ENCODE measurements at places on chromosomes 4 and X.

DNA sequence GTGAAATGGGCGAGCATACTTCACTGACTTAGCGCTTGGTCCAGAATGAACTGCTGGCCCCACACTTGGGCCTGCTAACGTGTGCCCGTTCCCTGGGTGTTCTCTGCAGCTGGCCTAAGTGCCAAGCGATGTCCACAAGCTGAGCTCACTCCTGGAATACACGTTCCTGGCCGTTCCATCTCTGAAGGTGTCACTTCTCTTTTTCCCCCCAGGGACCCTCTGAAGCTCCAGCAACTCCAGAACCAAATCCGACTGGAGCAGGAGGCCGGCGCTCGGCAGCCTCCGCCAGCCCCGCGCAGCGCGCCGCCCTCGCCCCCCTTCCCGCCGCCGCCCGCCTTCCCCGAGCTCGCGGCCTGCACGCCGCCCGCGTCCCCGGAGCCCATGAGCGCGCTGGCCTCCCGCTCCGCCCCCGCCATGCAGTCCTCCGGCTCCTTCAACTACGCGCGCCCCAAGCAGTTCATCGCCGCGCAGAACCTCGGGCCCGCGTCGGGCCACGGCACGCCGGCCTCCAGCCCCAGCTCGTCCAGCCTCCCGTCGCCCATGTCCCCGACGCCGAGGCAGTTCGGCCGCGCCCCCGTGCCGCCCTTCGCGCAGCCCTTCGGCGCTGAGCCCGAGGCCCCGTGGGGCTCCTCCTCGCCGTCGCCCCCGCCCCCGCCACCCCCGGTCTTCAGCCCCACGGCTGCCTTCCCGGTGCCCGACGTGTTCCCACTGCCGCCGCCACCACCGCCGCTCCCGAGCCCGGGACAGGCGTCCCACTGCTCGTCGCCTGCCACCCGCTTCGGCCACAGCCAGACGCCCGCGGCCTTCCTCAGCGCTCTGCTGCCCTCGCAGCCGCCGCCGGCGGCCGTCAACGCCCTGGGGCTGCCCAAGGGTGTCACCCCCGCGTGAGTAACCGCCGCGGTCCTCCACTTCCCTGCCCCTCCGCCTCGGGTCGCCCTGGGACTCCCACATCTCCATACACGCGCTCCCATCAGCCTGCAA, 132.3 kb downstream of the CBR4 start:
- DNase-seq = no peak

DNA sequence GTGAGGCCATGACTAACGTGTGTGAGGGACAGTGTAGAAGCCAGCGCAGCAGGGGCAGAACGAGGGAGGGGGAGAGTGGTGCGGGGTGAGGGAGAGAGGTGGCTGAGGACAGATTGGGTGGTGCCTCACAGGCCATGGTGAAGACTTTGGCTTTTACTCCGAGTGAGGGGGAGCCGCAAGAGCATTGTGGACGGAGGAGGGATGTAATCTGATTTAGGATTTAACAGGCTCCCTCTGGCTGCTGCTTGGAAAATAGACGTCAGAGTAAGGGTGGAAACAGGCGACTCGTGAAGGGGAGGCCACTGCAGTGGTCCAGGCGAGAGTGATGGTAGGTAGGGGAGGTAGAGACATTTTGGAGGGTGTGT, 13.0 kb downstream of the PPP1R3F start:
- no peak for DNase-seq

DNA sequence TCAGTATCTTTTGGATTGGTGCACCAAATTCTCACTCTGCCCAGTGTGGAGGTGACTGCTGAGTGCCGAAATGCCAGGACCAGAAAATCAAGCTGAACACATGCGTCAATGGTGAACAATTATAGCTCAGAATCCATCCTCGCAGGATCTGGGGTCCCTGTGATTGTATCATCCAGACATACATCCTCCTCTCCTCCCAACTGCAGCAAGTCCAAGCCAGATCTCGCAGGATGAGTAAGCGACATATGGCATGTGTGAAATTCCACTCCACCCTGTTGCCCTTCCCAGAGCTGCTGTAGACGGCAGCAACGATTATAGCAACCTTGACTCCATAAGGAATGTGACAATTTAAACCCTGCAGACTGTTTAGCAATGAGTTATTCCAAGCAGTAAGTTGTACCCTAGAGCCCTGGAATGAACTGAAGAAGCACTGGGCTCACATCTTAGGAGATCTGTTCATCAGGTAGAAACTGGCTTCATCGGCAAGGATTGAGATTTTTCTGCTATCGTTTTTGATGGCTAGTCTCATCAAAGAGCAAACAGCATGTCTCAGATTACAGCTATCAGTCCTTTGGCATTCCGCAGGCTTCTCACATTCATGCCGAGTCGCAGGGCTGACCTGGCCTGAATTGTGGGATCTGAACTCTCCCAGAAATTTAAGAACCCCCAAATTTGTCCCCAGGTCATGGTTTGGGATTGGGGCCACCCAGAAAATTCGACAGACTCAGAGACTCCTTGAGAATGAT, 35.5 kb upstream of the SORBS2 start:
- DNase-seq = no peak

DNA sequence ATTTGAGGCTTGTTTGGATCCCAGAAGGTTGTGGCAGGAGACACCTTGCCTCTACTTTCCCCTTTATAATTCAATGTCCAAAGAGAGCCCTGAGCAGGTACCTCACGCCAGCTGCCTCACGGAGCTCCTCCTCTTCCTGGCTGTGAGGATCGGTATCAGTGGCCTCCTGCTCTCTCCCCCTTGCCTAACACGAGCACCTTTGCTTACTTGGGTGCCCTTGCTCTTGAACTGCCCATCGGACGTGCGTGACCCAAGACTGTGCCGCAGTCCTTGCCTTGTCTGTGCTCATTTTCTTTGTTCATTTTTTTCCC, 27.8 kb upstream of the MSANTD1 start:
- no peak for DNase-seq

- DNase-seq = no peak
These were observed 454 bp downstream of the LETM1 start for GRCh38 chr4:1855333-1856070.

- DNase-seq = no peak
These were observed 1.1 kb downstream of the SGCB start for GRCh38 chr4:52036886-52037530.

DNA sequence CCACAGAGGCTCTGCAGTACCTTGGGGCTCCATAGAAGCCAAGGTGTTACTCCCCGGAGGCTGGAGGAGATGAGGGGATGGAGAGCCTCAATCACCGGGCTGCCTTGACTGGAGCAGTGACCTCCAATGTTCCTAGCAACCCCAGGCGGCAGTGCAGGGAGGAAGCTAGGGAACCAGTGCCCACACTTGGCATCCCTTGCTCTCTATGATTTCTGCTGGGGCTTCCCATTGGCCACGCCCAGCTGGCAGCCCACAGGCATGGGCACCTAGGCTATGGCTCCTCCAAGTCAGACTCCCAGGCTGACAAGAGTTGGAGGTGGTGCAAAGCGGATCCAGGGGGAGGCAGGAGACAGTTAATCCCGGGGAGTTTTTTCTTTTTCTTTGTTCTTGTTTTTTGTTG, 229.7 kb downstream of the EVC2 start:
- DNase-seq = no peak

- no peak for DNase-seq
These were observed 667.3 kb upstream of the PRKX start for GRCh38 chrX:4380710-4381109.

DNA sequence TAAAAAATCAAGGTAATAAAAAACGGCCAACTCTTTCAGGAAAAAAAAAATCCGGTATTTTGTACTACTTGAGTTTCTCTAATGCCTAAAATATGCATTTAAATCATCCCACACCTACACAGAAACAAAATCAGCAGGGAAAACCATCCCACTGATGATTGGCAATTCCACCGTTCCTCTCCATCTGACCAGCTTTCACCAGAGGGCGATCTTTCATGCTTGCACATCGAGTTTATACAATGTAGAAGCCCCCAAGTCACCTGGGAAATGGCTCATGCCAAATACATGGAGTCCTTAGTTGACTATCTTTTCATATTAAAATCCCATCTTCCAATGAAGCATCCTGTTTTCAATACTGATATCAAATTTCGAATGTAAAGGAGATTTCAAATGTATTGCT, 69.2 kb downstream of the PTCHD1 start:
- DNase-seq = no peak

- no peak for DNase-seq
These were observed 2.5 kb upstream of the LNX1 start for GRCh38 chr4:53593765-53594164.

GRCh38 chr4:141486375-141486997, 149.9 kb upstream of the IL15 start:
- DNase-seq = no peak

DNA sequence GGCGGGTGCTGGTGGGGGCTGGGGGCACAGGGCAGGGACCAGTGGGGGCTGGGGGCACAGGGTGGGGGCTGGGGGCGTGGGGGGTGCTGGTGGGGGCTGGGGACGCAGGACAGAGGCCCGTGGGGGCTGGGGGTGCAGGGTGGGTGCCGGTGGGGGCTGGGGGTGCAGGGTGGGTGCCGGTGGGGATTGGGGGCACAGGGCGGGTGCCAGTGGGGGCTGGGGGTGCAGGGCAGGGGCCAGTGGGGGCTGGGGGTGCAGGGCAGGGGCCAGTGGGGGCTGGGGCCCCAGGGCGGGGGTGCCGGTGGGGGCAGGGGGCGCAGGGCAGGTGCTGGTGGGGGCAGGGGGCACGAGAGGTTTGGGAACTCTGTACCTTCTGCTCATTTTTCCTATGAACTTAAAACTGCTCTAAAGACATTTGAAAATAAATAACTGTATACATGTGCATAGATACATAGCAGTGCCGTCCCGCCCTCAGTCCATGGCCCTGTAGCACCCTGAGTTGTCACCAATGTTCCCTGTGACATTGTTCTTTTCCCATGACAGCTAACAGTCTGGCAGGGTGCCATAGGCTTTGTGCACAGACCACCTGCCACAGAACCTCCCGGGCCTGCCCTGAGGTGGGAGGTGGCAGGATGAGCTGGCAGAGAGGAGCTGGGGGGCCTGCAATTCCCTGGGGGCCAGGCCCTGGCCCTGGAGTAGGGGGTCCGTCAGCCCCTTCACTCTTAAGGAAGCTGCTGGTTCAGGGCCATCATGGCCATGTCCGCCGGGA, 35.6 kb upstream of the ADRA2C start:
- DNase-seq = no peak

DNA sequence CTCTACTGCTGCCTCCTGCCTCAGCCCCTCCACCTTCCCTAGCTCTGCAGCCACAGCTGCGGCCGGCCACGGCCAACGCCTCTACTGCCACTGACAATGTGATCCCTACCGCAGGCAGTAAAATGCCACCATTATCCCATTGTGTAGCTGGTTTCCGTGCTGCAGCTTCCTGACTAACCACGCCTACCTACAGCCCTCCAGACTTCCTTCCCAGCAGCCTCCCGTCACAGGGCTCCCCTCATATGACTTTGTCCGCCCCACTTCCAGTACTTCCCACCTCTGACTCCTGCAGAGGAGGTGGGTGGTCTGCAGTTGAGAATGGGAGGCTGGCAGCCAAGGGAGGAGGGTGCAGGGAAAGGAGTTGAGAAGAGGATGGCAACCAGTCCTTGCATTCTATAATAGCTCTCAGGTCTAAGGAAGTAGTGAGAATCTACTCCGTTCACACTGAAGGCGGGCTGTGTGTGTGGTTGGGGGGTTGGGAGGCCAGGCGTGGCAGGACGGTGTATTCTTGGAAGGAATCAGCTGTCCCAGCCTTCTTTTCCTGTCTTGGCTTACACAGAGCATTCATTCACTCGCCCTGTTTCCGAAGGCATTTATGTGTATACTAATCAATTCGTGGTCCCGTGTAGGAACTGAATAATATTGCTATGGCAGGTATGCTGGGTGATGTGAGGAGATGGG, 33.1 kb upstream of the USP51 start:
- no peak for DNase-seq

- no peak for DNase-seq
These were observed 369.3 kb downstream of the FBXW7 start for GRCh38 chr4:152166567-152166966.

DNA sequence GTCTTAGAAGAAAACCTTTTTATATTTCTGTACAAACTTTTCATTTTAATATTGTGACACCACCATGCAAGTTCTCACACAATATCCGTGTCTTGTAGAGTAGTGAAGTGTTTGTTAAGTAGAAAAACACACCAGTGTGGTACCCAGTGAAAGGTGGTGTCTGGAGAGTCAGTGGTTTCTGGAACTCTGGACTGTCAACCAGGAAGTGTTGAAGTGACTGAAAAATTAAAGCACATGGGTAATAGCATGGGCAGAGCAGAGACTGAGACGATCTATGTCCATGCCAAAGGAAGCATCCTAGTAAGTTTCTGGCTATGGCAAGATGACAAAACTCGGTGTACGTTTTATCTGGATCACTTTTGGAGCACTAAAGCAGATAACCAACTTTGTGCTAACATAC, 22.2 kb downstream of the RAB9A start:
- no peak for DNase-seq

DNA sequence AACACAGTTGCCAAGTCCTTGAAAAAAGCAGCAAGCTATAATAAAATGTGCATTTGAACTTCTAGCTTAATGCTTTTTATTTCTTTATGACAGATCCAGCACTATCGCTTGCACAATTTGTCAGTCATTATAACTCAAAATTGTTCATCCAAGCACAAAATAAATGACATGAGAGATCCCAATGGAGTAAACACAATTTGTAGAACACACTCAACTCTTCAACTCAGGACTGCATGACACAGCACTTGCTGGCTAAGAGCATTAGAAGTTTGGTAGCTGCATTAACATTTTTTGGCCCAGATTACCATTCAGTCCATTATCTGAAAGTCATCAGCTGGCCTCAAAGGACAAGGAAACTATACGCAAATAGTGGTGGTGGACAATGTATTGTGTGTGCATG, 530.1 kb downstream of the INPP4B start:
- DNase-seq = no peak

GRCh38 chrX:54178100-54178940, 4.7 kb downstream of the FAM120C start:
- DNase-seq = no peak

DNA sequence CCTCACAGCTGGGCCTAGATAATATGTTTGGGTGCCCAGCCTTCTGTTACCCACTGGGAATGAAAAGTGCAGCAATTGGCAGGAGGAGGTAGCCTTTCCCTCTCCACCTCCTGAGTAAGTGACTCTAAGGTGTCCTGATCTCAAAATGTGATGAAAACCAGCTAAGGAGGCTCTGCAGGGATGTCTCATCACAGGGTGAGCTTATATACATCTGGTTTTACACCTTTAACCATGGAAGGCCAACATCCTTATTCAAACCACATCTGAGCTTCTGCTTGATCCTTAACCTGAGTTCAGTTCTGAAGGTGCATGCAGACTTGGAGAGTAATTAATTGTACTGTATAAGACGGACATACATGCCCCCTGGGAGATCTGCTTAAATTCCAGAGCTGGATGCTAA, 53.7 kb downstream of the HOPX start:
- DNase-seq = no peak

DNA sequence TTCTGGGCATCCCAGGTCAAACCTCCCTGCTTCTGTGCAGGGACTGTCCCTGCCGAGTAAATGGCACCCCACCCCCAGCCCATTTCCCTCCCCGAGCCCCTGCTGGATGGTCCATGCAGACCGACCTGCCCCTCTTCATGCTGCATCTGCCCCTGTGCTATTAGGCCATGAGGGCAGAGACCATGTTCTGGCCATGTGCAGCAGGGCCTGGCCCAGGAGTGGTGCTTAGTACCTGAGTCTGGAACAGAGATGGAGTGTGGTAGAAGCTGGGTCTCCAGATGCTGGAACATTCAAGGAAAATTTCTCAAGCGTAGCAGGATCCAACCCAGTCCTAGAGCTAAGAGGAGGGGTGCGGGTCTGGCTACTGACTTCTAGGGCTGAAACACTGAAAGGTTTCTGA, 15.3 kb upstream of the UBA1 start:
- no peak for DNase-seq

GRCh38 chrX:69109706-69110105, 55.5 kb downstream of the PJA1 start:
- no peak for DNase-seq

- no peak for DNase-seq
These were observed 128.5 kb downstream of the LRBA start for GRCh38 chr4:150886597-150886996.
